Esophagus muscularis mucosa (tissue), 4 donors: ENCODE measurements at places on chromosomes 7 and 10. TPM values are rescaled to one million over a fixed set of nuclear protein-coding genes. Genes with fewer than 3 reads are reported as not detected.

GRCh38 chr10:29022513-29022912 lies 266.4 kb upstream of the LYZL1 start:
- peak; percentile 89 for DNase-seq

GRCh38 chr10:13496931-13497330 lies 31.9 kb downstream of the BEND7 start:
- DNase-seq: no peak

TFPI2 gene
- 3.2 TPM for total RNA-seq

AOAH gene
- total RNA-seq: 16.1 TPM

UPK3B gene
- total RNA-seq: not detected

NOM1 gene
- total RNA-seq: 15.1 TPM
